Endothelial cell (in vitro differentiated cells): ENCODE measurements at places on chromosomes 5 and 9.
A peak's percentile ranks its signal among the peaks of the same experiment; 100 is the strongest.

- DNase-seq: no peak
Measured at GRCh38 chr9:129100383-129101169, 10.0 kb downstream of the CRAT start.

GRCh38 chr5:151092762-151093161 is 11.9 kb upstream of the TNIP1 start:
- DNase-seq: no peak

GRCh38 chr9:37650299-37650872 is 368 bp upstream of the FRMPD1 start:
- no peak for DNase-seq

GRCh38 chr5:152140347-152140746 is 215.7 kb upstream of the GLRA1 start:
- DNase-seq: no peak

DNA sequence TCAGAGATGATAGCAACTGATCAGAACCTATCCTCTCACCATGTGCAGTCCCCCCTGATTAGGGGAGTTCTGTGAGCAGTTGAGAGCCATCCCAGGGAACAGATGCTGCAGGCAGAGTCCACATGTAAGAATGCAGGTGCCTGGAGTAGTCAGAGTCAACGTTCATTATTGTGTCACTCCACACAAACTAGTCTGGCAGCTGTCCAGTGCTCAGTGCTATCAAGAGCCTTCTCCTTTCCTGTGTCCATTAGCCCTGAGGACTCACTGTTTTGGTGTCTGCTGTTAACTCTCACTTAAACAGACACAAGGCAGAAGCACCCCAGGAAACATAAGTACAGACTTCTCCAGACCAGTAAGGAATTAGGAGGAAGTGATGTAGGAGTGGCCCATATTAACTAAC is 2.5 kb downstream of the SH3TC2 start:
- DNase-seq: no peak

- DNase-seq: peak; percentile 69
Measured at GRCh38 chr5:69492391-69492922, at the start of gene OCLN. Gene OCLN, plus strand, starts transcription at chr5:69492790. Its CDS starts 11,455 bp downstream, at chr5:69504245.

- DNase-seq: no peak
Measured at GRCh38 chr5:91632871-91633270, 249.8 kb upstream of the ARRDC3 start.

DNA sequence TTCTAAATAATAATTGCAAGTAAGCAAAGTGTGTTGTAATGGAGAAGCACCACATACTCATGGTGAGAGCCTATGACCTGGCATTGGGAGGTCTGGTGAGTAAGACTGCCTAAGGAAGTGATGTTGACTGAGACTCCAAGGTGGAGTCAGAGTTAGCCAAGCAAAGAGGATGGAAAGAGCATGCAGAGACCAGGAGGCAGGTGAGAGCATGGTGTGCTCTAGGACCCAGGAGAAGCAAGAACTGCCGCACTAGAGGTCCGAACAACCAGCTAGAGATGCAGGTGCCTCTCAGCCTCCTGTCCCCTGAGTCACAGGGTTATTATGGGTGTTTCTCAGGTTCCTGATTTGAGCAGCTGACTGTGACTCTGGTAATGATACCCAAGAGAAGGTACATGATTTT is 27.3 kb downstream of the ANP32B start:
- DNase-seq: peak; percentile 14

DNA sequence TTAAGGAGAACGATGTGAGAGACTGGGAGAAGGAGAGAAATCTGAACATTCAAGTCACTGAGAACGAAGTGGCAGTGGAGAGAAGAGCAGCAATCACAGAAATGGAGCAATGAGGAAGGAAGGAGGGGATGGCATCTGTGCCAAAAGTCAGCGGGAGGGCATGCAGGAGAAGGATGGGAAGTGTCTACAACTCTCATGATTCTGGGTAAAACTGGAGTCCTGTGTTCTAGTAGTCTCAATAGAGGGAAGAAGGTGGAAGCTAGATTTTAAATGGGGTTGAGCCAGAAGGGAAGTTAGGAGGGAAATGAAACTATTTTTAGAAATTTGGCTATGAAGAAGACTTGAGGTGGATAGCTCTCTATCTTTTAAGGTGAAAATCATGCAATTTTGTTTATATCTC is 39.1 kb upstream of the SPATA31C2 start:
- DNase-seq: no peak

- no peak for DNase-seq
Measured at GRCh38 chr5:139482050-139482889, at the start of gene STING1. Gene STING1, minus strand, starts transcription at chr5:139482758. Its CDS starts 1,054 bp downstream, at chr5:139481704.

GRCh38 chr5:172717481-172718195 is 53.4 kb downstream of the DUSP1 start:
- no peak for DNase-seq

- DNase-seq: no peak
Measured at GRCh38 chr5:10451137-10451824, 9.6 kb downstream of the ROPN1L start.

DNA sequence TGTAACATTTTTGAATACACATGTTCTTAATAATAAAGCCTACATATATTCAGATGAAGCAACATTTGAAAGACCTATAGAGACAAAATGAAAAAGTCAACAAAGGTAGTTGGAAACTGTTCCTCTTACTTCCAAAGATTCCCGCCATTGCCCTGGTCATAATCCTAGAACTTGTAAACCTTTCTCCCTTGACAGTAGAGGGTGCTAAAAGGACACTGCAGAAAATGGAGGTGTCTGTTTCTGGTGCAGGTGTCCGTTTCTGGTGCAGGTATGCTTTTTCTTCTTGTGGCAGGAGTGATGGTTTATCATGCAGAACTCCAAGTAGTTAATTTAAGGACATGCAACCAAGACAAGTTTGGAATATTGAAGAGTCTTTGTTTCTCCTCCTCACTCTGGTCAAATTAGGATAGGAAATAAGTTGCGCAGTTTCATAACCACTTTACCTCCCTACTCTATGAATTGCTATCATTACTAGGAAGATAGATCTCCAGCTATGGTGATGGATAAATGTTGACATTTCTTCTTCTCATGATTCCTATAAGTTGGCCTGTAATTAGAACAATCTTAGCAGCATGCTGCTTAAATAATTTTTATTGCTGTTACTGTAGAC is 56.0 kb upstream of the FAM174A start:
- DNase-seq: no peak

DNA sequence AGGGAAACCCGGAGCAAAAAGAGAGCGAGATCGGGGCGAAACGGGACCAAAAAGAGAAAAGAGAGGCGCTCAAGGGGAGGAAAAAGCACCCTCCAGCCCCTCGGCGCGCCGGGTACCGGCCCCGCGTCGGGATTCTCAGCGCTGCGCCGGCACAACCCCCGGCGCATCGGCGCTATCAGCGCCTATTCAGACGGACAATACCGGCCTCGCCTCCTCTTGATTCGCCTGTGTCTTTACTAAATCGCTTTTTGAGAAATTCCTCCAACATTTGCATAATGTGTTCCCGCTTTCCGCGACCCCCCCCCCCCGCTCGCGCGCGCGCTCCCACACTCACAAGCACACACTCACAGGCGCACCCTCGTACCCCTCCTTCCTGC is 578 bp downstream of the LHX6 start:
- DNase-seq: no peak

GRCh38 chr5:32812399-32812798 is 101.3 kb downstream of the NPR3 start:
- DNase-seq: no peak

DNA sequence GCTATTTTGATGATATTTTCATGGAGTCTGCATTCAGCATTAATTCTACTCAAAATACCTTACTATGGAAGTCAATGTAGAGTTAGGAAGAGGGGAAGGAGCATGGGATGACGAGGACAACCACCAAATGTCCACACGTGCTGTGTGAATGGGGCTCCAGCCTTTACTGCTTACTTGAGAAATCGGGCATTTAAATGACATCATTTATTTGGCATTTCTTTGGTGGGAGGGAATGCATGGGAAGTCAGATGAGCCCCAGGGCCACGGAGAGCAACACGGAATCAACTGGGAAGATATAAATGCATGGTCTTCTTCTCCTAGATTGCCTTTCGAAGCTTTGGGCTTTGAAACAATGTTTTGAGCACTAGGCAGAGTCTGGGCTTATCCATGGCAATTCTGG is 458.5 kb upstream of the KLF4 start:
- no peak for DNase-seq

- DNase-seq: no peak
Measured at GRCh38 chr9:4027606-4028005, 272.3 kb downstream of the GLIS3 start.

DNA sequence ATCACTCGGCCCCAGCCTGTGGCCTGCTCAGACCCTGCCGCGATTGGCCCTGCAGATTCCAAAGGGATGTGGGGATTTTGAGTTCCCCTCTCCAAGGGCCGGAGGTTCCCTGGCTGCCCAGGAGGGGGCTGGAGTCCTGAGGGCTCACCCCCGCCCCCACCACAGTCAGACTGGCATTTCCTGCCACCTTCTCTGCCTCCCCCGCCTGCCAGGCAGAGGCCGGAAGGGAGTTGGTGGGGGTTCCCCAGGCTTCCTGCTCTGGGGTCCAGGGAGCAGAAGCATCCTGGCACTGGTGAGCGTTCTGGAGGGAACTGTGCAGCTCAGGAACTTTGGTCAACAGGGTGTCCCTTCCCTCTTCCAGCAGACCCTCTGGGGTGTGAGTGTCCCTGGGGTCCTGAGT is 70.6 kb downstream of the RXRA start:
- peak; percentile 48 for DNase-seq

GRCh38 chr9:93307468-93308157 is 123.7 kb downstream of the WNK2 start:
- DNase-seq: no peak

- no peak for DNase-seq
Measured at GRCh38 chr5:98106116-98107031, 667.1 kb upstream of the RGMB start.
